ENCODE measurements at places on chromosomes 2 and 18.

DNA sequence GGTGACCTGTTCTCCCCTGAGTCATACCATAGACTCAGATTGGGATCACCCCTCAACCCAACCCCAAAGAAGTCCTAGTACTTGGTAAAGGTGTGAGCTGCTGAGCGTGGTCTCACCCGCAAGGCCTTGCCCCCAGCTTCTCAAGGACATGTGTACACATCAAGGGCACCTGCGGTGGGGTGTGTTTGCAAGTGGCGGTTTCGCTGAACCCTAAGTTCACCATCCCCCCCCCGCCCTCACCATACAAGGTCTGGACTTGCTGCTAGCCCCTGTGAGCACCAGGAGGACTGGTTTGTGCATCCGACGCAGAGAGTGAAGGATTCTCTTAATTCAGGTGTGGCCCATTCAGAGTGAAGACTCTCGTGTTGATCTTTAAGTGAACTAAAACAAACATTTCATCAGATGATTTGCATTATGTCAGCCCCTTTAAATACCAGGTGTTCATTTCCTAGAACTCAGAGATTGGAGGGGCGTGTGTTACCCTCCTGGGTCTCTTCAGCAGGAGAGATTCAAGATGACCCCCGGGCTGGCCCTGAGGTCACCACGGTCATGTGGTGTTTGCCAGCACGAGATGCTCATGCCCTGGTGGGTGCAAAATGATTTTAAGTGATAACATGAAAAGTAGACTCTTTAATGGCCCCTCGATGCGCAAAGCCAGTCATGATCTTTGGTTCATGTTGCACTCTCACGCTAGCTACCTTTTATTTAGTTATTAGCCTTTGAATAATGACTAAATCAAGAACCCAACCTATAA, 27.8 kb downstream of the MTERF4 start:
- no peak for DNase-seq

- peak; percentile 65 for DNase-seq
Observed at GRCh38 chr2:7633566-7634153, 716.4 kb downstream of the RNF144A start.

GRCh38 chr2:240917684-240918257, 11.6 kb downstream of the CROCC2 start:
- no peak for DNase-seq

GRCh38 chr18:76499637-76500340, 4.7 kb upstream of the ZNF516 start:
- no peak for DNase-seq

GRCh38 chr18:69387186-69387585, 13.5 kb upstream of the DOK6 start:
- DNase-seq, result peak; percentile 76

- DNase-seq, result no peak
Observed at GRCh38 chr18:46772357-46772756, 15.5 kb upstream of the ST8SIA5 start.

- DNase-seq, result no peak
Observed at GRCh38 chr2:179467111-179467510, 202.5 kb upstream of the SESTD1 start.

- no peak for DNase-seq
Observed at GRCh38 chr2:237235383-237236095, 149.8 kb downstream of the COPS8 start.

DNA sequence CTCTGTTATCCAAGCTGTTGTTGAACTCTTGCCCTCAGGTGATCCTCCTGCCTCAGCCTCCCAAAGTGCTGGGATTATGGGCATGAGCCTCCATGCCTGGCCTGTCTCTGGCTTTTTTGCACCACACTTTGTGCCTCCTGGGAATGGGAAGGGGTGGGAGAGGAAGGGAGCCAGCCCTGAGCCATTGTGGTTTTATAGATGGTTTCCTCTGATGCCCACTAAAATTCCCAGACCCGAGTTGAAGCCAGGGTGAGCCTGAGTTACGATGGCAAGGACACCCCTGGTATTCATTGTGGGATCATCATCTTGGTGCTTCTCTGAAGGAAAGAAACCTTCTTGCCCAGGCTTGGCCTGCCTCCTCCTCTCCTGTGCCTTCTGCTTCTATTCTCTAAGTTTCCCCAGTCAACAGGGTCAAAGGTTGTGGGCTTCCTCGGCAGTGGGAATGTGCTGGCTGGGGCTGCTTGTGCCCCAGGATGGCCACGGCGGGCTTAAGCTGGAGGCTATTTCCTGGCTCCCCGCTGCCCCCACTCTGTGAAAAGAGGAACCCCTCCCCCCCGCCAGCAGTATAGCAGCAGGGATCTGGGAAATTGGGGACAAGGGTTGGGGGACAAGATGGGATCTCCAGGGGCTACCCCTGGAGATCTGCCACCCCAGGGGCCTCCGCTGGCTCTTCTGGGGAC, 106.2 kb downstream of the STPG4 start:
- no peak for DNase-seq

GRCh38 chr18:148841-149240, 9.5 kb upstream of the USP14 start:
- no peak for DNase-seq

- no peak for DNase-seq
Observed at GRCh38 chr2:166572937-166573336, 78.9 kb upstream of the SCN7A start.

DNA sequence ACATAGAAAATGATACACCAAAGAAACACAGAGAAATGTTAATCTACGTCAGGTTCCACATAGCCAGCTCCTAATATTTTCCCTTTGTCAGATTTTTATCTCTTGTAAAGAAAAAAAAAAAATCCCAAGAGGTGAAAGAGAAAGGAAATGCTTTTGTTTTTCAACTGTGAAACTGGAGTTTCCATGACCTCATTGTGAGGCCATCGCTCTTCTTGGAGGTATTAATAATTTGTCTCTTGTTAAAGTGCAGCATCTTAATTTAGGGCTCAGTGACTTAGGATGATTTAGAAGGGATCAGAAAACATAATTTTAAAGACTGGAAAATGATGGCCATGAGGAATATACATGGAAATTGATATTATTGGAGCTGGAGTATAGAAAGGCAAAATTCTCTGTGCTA, 21.7 kb downstream of the ARHGAP28 start:
- no peak for DNase-seq

- no peak for DNase-seq
Observed at GRCh38 chr2:107747964-107748583, 78.6 kb upstream of the RGPD4 start.

DNA sequence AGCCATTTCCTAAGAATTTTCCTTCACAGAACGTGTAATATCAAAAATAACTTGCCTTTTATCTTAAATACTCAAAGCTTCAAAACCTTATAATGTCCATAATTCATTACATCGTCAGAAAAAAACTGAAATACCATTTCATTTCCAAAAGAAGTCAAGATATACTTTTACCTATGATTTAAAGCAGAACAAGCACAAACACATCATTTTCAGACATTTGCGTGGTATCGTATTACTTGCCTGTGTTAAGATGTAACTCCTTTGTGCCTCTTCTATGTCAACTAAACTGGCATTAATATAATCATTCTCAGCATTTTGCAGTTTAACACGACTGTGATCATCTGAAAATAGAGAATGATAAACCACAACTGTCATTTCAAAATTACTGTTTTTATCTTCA, 47.5 kb downstream of the PTPN2 start:
- no peak for DNase-seq

- peak; percentile 77 for DNase-seq
Observed at GRCh38 chr2:103161456-103162289, 399.8 kb downstream of the TMEM182 start.

GRCh38 chr2:144233317-144233716, 286.6 kb downstream of the ZEB2 start:
- no peak for DNase-seq

DNA sequence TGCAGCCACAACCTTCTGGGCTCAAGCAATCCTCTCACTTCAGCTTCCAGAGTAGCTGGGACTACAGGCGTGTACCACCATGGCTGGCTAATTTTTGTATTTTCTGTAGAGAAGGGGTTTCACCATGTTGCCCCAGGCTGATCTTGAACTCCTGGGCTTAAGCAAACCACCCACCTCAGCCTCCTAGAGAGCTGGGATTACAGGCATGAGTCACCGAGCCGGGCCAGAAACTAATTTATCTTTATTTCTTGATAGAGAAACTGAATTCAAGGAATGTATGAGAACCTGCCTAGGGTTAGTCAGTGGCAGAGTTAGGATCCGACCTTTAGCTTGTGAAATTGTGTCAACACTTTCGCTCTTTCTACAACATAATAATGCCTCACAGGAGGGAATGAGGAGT, 19.3 kb upstream of the ITGAV start:
- no peak for DNase-seq

DNA sequence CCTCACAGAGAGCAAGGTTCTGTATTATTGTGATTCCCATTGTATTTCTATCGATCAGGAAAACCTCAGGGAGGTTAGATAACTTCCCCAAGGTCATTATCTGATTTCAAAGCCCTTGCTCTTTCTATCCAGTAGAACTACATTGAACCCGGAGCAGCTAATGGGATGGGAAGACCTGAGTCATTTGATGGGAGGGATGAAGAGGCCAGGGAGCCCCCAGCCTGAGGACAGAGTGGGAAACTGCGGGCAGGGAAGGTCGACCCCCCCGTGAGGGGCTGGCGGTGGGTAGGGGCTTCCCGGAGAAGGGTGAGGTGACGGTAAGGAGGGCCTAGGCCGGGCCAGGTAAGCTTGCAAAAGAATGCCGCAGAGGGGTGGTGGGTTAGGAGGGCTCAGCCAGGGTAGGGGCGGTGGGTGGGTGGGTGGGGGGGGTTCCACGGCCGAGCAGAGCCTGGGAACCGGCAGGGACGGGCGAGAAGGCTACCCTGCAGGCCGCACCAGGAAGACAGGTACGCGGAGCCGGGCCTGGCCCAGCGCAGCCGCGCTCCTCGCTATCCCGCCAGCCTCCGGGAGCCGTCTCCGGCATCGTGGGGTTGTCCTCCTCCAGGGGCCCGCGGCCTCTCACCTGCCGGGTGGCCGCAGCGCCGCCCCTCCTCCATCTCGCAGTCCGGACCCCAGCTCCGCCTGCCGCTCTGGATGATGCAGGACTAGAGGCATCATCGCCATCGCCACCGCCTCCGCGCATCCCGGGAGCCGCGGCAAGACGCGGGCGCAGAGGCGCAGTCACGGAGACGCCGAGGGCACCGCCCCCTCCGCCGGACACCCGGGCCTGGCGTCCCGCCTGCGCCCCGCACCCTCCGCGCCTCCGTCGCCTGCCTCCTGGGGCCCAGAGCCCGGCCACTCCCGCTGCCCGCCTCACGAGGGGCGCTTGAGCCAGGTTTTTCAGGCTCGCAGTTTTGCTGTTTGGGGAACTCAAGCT, at the start of gene GPR75:
GPR75 (minus strand) TSS at position 762 of the 976 bp plus-strand sequence. CDS start 5,211 bp downstream, outside the sequence.
- DNase-seq, result no peak

DNA sequence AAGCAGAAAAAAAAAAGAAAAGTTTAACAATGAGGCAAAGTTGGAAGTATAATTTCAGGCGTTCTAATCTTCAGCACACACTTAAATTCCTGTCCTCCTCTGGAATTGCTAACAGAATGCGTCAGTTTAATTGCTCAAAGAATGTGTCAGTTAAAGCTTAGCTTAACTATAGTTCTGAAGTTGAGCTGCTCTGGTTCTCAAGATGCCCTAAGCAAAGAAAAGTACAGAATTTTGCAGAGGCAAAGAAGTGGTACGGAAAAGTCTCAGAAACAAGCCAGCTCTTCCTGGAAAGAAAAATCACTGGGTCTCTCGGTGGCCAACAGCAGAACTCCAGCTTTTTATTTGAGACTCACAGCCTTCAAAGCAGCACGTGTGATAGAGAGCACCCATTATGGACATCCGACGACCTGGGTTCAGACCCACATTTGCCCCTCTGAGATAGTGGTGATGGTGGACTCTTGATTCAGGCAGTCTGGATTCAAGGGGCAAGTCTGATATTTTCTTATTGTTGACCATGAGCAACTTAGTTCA, 22.2 kb upstream of the MYO3B start:
- DNase-seq, result no peak

- no peak for DNase-seq
Observed at GRCh38 chr18:7457262-7457661, 109.9 kb upstream of the PTPRM start.

DNA sequence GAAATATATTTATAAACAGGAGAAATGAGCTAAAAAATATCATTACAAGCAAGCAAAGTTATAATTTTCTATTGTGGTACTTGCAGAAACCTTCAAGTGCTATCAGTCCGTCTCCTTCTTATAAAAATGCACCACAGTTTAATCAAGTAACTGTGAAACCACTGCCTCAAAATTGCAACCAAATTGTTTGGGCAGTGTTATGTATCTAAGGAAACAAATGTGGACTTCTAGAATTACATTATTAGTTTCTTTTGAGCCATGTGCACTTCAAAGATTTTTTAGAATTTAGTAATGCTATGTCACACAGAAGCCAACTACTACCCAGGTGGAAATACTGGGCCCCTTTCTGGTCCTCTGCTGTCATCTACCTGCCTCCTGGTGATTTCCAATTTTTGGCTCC, 495.6 kb downstream of the NYAP2 start:
- no peak for DNase-seq

GRCh38 chr2:105388971-105389381, 9.9 kb downstream of the FHL2 start:
- DNase-seq, result no peak

- no peak for DNase-seq
Observed at GRCh38 chr2:128041561-128041960, 13.7 kb upstream of the SAP130 start.

GRCh38 chr2:174020926-174021662, 55.9 kb upstream of the SP3 start:
- DNase-seq, result no peak

DNA sequence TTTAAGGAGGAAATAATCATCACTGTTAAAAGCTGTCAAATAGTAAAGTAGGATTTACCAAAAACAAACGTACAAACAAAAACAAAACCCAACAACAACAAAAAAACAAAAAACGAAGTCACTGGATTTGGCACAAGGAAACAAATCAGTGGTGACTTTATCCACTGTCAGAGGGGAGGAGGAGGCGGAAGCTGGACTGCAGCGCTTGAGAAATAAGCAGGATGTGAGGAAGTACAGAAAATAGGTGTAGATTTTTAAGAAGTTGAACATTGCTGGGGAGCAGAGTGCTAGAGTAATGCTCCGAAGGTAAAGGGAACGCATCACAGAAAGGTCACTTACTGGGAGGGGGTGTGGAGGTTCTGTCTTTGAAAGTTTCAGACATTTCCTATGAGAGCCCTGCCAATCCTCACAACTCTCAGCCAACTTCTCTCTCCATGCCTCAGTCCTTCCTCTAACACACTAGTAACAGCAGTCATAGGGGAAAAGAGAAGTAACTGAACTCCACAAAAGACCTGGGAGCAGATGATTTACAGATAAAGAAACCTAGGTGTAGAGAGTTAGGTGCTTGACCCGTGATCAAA, 220.2 kb upstream of the SMAD7 start:
- no peak for DNase-seq

Measured in NCI-H345 (cell line).